ENCODE measurements at places on chromosomes 7 and 10. TPM values are rescaled to one million over a fixed set of nuclear protein-coding genes. Genes with fewer than 3 reads are reported as not detected.

The NKX2-3 gene
- not detected for total RNA-seq

The BAMBI gene
- total RNA-seq: 2.7 TPM

The FANK1 gene
- 1.1 TPM for total RNA-seq

The SPDYE16 gene
- total RNA-seq: not detected

The ZNF12 gene
- total RNA-seq: 32.1 TPM

The OR6V1 gene
- total RNA-seq: not detected

The SPDYE2B gene
- not detected for total RNA-seq

The NAT16 gene
- not detected for total RNA-seq

All from dermis lymphatic vessel endothelial cell (primary cell).